ENCODE measurements at places on chromosomes 1 and 21. TPM values are rescaled to one million over a fixed set of nuclear protein-coding genes. Genes with fewer than 3 reads are reported as not detected.

GRCh38 chr1:11626551-11626950, 27.7 kb downstream of the FBXO2 start:
- H3K4me1 ChIP-seq, result no peaks in the 10 kb centered on the region
- DNase-seq, result no peak
- H3K36me3 ChIP-seq, result no peaks in the 10 kb centered on the region
- H3K27ac ChIP-seq, result no peak overlapping the region

DNA sequence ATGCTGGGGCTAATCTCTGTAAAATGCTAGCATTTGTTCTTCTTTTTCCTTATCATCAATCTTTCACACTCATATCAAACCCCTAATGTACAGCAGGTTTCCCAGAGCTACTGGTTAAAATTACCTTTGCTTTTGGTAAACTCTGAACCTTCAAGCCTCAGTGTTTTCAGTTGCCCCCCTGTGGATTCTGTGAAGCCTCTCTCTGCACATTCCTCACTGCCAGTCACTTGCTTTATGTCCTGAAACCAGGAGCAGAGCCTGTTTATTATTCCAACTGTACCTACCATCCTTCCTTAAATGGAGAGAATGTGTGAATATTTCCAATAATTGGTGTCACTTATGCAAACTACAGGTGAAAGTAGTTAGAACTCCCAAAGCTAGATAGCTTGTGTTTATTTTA, 134.2 kb downstream of the NEK7 start:
- no peak for DNase-seq
- H3K36me3 ChIP-seq, result peaks cover 5% of the 10 kb centered on the region
- no peaks in the 10 kb centered on the region for H3K27me3 ChIP-seq
- no peaks in the 10 kb centered on the region for H3K4me1 ChIP-seq
- no peak overlapping the region for H3K27ac ChIP-seq

GRCh38 chr1:17194133-17194475, 10.8 kb upstream of the PADI1 start:
- no peak for DNase-seq
- H3K4me1 ChIP-seq, result no peaks in the 10 kb centered on the region
- H3K27ac ChIP-seq, result no peak overlapping the region
- H3K36me3 ChIP-seq, result no peaks in the 10 kb centered on the region
- H3K4me3 ChIP-seq, result no peak overlapping the region
- no peaks in the 10 kb centered on the region for H3K27me3 ChIP-seq

DNA sequence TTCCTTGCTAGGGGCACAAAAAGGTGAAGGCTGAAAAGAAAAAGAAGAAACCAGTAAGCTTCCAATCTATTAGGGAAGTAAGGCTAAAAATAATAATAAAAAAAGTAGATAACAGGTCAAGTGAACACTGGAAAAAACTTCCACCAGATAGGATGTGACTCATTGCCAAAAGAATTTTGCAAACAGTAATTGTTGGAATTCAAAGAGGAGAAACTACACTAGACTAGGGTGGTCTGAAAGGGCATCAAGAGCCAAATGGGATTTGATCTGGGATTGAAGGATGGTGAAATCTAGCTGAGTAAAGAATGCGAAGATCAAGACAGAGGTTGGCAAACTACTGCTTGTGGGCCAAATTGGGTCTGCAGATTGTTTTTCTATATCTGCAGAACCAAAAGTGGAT, 6.0 kb upstream of the ST6GALNAC3 start:
- no peaks in the 10 kb centered on the region for H3K27me3 ChIP-seq
- DNase-seq, result no peak
- no peaks in the 10 kb centered on the region for H3K36me3 ChIP-seq
- no peak overlapping the region for H3K4me3 ChIP-seq

DNA sequence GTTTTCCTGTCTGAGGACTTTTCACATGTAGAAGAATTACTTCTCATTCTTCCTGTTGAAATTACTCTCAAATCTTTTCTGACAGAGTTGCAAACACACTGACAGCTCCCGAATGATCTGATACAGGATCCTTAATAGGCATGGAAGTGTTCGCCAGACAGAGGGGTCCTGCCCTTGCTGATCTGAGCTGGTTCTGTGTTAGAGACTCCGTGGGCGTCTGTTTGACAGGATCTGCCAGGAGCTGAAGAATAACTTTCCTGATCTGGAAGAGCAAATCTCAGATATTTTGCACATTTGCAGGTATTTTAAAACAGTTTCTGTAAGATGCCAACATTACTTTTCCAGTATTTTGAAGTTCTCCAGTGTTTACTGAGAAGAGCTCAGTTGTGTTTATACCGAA, 202.3 kb downstream of the DYRK1A start:
- no peak overlapping the region for H3K27ac ChIP-seq
- no peak for DNase-seq

- H3K27me3 ChIP-seq, result no peaks in the 10 kb centered on the region
- no peak overlapping the region for H3K4me3 ChIP-seq
- peaks cover 5% of the 10 kb centered on the region for H3K4me1 ChIP-seq
These were observed 94.5 kb downstream of the SYT2 start for GRCh38 chr1:202615501-202616354.

GRCh38 chr1:91885716-91886506, at the start of gene TGFBR3:
TSS of gene TGFBR3 (minus strand) at chr1:91886151. CDS start at chr1:91861531, 24,620 bp downstream.
- H3K27ac ChIP-seq, result peak within 1 kb of the TSS; percentile 71
- no peaks in the 10 kb centered on the region for H3K36me3 ChIP-seq
- H3K27me3 ChIP-seq, result no peaks in the 10 kb centered on the region
- peak within 1 kb of the TSS; percentile 69 for H3K4me3 ChIP-seq
- DNase-seq, result peak; percentile 76

GRCh38 chr21:33894736-33895288, 20.8 kb downstream of the ATP5PO start:
- DNase-seq, result peak; percentile 72
- peak overlapping the region; percentile 27 for H3K4me3 ChIP-seq
- H3K27ac ChIP-seq, result no peak overlapping the region
- H3K4me1 ChIP-seq, result peaks cover 12% of the 10 kb centered on the region

DNA sequence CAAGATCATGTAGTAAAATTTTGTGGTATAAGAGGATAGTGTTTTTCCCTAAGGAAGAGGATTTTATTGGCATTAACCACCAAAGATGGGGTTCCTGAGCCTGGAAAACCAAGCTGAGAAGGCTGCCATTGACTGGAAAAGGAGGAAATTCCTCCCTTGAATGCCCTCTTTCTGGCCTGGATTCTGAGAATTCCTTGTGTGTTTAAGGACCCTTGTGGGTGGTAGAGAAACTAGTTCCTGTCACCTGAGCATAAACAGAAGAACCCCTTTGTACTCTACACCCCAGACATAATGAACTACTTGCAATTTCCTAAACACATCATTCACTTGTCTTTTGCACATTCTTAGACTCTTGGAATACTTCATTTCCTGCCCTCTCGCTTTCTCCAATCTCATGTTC, 33.1 kb upstream of the CEP350 start:
- H3K4me3 ChIP-seq, result no peak overlapping the region
- no peaks in the 10 kb centered on the region for H3K27me3 ChIP-seq
- H3K27ac ChIP-seq, result no peak overlapping the region
- DNase-seq, result no peak

DNA sequence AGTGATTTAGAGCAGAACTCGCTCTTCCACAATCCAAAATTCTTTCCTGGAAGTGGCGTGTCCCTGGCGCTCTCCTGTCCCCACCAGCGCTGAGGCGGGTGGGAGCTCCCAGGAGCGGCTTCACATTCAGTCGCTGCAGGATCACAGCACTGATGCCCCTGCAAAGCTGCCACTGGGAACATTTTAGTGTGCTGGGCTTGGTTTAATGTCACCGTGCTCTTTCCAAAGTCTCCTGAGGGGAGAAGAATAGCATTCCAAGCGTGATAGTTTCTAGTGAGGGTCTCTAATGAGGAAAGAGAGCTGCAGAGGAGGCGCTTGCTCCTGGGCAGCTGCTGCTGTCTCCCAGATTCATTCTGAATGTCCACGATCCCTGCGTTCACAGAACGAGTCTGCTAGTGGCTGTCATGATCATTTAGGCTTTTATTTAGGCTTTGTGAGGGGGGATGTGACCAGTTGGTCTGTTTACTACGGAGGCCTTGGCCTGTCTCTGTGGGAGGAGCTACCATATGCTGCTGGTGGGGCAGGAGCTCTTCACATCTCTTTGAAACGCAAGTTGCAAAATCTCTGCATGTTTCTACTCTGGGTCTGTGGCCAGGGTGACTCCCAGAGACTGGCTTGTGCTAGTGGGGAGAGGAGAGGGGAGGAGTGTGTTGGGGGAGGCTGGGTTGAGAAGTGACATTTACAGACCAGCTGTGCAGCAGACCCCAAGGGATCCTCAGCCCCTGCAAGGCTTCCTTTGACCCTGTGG, 23.4 kb downstream of the OLFML3 start:
- H3K4me1 ChIP-seq, result no peaks in the 10 kb centered on the region
- no peaks in the 10 kb centered on the region for H3K36me3 ChIP-seq
- H3K27me3 ChIP-seq, result no peaks in the 10 kb centered on the region
- H3K4me3 ChIP-seq, result no peak overlapping the region
- DNase-seq, result no peak
- H3K27ac ChIP-seq, result no peak overlapping the region

GRCh38 chr1:202279806-202280205, 61.9 kb downstream of the UBE2T start:
- no peaks in the 10 kb centered on the region for H3K27me3 ChIP-seq
- H3K4me3 ChIP-seq, result no peak overlapping the region
- H3K36me3 ChIP-seq, result no peaks in the 10 kb centered on the region
- H3K4me1 ChIP-seq, result peaks cover 11% of the 10 kb centered on the region

DNA sequence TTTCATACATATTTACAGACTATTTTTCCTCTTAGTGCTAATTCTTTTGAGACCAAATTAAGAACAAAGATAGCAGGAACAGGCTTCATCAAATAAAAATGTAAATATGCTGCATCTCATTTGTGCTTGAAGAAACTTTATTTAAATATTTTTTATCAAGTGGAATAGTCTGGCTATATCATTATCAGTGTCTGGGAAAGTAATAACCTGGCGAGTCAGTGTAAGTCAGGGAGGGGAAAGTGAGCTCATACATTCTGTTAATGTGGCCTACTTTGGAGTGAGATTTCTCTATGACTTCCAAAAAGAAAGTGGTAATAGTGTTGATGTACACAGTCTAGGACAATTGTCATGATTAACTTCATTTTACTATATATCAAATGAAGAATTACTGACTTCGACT, 1045.1 kb downstream of the ADGRL2 start:
- DNase-seq, result no peak
- no peaks in the 10 kb centered on the region for H3K27me3 ChIP-seq
- H3K4me3 ChIP-seq, result no peak overlapping the region
- H3K36me3 ChIP-seq, result no peaks in the 10 kb centered on the region
- H3K27ac ChIP-seq, result no peak overlapping the region

GRCh38 chr1:241776911-241777310, 71.1 kb upstream of the EXO1 start:
- H3K4me1 ChIP-seq, result no peaks in the 10 kb centered on the region
- no peak overlapping the region for H3K4me3 ChIP-seq
- DNase-seq, result no peak
- no peaks in the 10 kb centered on the region for H3K36me3 ChIP-seq
- H3K27me3 ChIP-seq, result no peaks in the 10 kb centered on the region
- H3K27ac ChIP-seq, result no peak overlapping the region

DNA sequence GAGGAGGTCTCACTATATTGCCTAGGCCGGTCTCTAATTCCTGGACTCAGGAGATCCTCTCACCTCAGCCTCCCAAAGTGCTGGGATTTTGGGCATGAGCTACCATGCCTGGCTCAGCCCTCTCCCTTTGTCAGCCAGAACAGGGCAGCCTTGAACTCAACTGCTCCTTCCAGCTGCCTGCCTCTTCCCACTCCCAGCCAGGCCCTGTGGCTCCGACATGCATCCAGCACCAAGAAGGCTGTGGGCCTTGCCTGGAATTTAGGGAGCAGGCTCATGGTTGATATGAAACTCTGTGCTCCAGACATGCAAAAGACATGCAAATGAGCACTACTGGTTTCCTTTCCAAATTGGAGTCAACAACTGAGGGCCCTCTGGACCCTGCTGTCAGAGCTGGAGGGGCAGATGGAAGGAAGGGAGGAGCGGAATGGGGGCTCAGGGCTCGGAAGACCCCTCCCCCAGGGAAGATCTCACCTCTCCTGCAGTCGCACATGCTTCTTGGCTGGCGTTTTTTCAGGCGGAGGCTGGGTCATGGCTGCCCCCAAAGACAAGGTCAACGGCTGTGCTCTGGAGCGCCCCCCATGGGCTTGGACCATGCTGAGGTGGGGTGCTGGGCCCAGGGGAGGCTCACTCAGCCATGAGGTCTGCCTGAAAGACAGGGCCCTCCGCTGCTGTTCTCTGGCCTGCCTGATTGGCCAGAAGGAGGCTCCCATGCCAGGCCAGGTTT, 1.4 kb downstream of the PTPN7 start:
- H3K36me3 ChIP-seq, result peaks cover 32% of the 10 kb centered on the region
- H3K4me1 ChIP-seq, result peaks cover 76% of the 10 kb centered on the region
- peak overlapping the region; percentile 87 for H3K4me3 ChIP-seq
- H3K27me3 ChIP-seq, result no peaks in the 10 kb centered on the region

DNA sequence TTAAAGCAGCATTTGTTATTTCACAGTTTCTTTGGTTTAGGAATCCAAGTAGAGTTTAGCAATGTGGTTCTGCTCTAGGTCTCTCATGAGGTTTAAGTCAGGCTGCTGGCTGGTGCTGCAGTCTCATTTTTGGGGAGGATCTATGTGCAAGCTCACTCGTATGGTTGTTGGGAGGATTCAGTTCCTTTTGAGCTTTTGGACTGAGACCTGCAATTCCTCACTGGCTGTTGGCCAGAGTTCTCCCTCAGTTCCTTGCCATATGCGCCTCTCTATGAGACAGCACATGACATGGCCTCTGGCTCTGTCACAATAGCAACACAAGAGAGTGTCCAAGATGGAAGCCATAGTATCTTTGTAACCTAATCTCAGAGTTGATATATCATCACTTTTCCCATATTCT, 91.0 kb downstream of the OLFML2B start:
- no peaks in the 10 kb centered on the region for H3K36me3 ChIP-seq
- no peak overlapping the region for H3K27ac ChIP-seq
- H3K27me3 ChIP-seq, result no peaks in the 10 kb centered on the region
- H3K4me1 ChIP-seq, result peaks cover 46% of the 10 kb centered on the region
- H3K4me3 ChIP-seq, result no peak overlapping the region
- DNase-seq, result no peak

DNA sequence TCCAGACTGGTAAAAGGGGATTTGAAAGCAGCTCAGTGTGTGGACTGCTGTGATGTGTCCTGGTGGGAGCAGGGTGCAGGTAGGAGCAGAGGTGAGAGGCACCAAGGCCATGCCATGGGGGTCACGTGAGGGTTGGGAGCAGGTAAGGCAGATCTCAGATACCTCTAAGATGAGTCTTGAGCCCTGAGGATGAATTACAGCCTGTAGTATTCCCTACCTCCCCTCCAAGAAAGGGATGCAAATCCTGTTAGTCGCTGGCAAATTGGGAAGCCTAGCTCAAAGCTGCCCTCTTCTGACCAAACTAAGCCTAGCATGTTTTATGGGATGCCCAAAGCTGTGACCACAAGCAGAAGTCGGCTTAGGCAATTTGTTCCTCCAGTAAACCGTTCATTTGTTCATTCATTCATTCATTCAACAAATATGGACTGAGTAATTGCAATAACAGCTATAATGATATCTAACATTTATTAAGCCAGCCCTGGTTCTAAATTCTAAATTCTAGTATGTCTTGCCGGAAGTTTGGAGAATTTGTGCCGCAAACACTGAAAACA, 3.9 kb upstream of the NUAK2 start:
- H3K27me3 ChIP-seq, result peaks cover 8% of the 10 kb centered on the region
- peak; percentile 50 for DNase-seq
- H3K27ac ChIP-seq, result no peak overlapping the region
- H3K4me1 ChIP-seq, result peaks cover 19% of the 10 kb centered on the region
- H3K4me3 ChIP-seq, result no peak overlapping the region

GRCh38 chr1:36851595-36851994, 182.7 kb downstream of the GRIK3 start:
- H3K27me3 ChIP-seq, result no peaks in the 10 kb centered on the region

OR10Z1 gene
- not detected for polyA plus RNA-seq

UBE2U gene
- not detected for polyA plus RNA-seq

TACSTD2 gene
- polyA plus RNA-seq, result not detected

CDA gene
- polyA plus RNA-seq, result not detected

Data from CD8-positive, alpha-beta memory T cell (primary cell).